ENCODE measurements at places on chromosomes 16 and 17.

DNA sequence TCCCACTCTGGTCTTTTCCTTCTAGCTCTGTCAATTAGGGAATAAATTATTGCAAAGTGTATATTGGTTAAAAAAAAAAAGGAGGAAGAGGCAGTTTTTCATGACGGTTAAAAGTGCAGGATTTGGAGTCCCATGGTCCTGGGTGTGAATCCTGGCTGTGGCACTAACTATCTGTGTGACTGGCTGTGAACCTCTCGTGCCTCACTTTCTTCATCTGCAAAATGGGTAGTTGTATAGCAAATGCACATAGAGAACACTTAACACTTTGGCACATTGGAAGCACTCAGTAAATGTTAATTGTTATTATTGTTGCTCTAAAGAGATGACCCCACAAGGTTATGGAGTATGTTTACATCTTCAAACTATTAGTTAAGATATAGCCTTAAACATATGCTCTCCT is 10.5 kb upstream of the KRT23 start:
- no peak for DNase-seq

- DNase-seq = no peak
Observed at GRCh38 chr16:32116080-32116479, 137.0 kb upstream of the TP53TG3D start.

- DNase-seq = no peak
Observed at GRCh38 chr17:21100636-21101035, 26.1 kb upstream of the DHRS7B start.

DNA sequence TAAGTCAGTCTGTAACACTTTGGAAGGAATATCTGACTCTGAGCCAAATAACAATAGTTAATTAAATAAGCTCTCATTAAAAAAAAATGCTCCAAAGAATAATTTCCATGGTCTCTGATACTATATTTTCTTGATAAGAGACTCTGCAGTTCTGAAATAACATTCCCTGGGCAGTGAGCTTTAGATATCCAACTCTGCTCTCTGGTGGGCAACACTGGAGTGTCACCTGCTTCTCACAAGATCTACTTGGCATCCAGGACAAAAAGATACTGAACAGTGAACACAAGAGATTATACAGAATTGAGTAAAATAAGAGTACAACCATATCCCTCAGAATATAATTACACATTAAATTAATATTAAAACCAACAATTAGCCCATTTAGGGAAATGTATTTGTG is 13.7 kb downstream of the BLMH start:
- DNase-seq = peak; percentile 21

Data from NCI-H748 treated with DMSO at 0.1 percent for 48 hours (cell line).